ENCODE measurements at places on chromosomes 4 and X.

GRCh38 chr4:7890635-7891393 is 48.8 kb downstream of the AFAP1 start:
- DNase-seq, result no peak

DNA sequence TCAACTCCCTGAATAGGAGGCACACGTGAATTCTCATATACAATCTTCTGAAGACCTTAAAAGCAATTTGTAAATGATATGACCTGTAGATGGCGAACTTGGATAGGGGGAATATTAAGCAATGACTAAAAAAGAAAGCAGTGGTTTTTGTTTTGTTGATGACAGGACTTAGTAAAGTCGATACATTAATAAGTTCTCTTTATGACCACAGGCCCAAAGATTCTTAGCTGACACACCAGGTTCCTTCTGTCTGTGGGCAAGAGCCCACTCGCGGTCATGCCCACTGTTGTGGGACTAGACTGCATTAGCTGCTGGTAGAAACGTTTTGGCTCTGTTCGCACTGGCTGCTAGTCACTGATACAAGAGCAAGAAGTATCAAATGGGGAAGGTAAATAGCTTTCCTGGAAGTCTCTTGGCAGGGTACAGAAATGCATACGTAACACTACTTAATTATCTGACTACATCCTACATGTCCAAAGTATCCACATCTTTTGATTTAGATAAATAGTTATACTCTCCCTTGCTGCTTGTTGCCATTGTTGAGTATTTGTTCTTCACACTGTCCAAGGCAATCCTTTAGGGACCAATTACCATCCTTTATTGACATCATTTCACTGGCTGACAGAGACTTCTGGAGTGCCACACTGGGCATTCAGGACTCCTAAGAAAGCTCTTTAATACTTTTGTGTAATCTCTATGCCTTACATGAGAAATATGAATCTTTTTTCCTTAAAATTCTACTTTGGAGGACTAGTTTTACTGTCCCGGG is 31.0 kb downstream of the ALPK1 start:
- peak; percentile 60 for DNase-seq

DNA sequence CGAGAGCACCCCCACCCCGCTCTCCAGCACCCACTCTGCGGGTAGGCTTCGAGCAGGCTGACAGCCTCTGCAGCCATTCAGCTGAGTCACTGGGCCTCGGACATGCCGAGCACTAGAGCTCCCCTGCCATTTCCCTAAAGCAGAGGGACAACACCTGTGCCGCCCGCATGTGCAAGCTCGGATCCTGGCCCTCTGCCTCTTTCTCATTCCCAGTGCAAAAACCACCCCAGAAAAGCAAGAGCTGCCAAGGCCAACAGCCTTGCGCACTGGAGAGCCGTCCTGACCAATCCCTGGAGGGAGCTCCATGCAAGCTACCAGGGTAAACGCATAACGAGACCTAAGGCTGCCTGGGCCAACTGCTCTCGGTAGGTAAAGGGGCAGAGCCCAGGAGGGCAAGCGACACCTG is 5.3 kb downstream of the HCFC1 start:
- no peak for DNase-seq

DNA sequence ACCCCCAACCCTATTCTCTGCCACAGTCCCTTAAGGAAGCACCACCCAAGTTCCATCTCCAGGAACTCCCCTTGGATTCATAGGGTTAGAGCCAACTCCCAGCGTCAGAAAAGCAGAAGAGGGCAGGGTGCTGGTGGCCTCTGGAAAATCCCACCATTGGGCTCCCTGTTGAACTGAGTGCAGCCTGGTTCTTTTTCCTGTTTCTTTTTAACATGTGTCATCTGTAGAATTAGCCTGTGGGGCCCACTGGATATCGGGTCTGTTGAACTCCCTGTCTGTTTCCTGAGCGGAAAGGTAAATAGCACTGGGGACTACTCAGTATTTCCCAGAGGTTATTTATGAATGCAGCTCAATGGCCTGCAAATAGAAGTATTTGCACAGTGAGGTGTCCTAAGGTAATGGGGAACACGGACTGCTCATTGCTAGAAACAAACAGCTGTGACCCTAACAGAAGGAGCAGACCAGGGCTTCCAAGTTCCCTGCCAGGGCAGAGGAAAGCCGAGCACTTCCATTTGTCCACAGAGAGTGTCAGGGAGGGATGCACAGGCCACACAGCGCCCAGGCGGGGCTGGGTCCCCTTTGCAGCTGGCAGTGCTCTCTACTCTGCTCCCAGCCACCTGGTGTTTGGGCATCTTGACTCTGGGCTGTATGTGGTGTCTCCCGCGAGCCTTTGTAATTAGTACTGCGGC is 102.6 kb downstream of the FHDC1 start:
- no peak for DNase-seq

- DNase-seq, result no peak
These were observed 121.6 kb upstream of the STK26 start for GRCh38 chrX:131901546-131901945.

Measured in activated CD4-positive, alpha-beta T cell treated with anti-CD3 and anti-CD28 coated beads, Interleukin-2, Interleukin-4, amounts not matched to agents 100 ng/mL and 50 ng/mL, durations not matched to agents 16 hours and 8 hours (primary cell).